ENCODE measurements at places on chromosomes 7 and 10.

- no peak for DNase-seq
Observed at GRCh38 chr10:1651270-1651966, 85.9 kb downstream of the ADARB2 start.

GRCh38 chr7:30528779-30529178 lies 24.1 kb upstream of the GGCT start:
- DNase-seq: no peak

GRCh38 chr7:155809332-155809946 lies 2.8 kb downstream of the SHH start:
- no peak for DNase-seq

DNA sequence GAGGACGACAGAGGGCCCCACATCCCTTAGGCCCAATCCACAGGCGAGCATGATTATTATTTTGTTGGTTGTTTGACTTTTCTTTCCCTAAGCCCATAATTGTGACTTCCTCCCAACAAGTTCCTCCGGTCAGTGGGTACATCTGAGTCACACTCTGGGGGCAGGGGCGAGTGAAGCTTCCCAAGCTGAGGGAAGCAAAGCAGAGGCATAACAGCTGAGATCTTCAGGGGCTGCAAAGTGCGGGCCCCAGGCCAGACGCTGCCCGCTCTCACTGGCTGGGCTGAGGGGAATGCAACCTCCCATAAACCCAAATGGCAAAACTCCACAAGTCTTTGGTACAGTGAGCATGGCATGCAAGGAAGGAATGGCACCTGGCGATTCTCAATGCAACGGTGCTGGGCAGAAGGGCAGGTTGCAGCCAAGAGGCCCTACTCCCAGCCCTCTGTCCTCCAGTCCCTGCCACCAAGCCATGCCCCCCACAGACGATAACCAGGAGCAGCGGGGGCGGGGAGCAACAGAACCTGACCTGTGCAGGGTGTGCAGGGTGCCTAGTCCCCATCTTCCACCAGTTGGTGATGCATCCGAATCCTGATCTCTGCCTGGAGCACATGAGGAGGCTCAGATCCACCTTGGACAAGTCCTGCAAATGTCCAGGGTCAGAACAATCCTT lies 25.3 kb downstream of the TNS3 start:
- peak; percentile 23 for DNase-seq

GRCh38 chr10:119233123-119233820 lies 25.9 kb downstream of the GRK5 start:
- no peak for DNase-seq

Data from mucosa of descending colon (tissue), 3 donors.